ENCODE measurements at places on chromosomes 6 and 20. TPM values are rescaled to one million over a fixed set of nuclear protein-coding genes. Genes with fewer than 3 reads are reported as not detected.
A peak's percentile ranks its signal among the peaks of the same experiment; 100 is the strongest.

DNA sequence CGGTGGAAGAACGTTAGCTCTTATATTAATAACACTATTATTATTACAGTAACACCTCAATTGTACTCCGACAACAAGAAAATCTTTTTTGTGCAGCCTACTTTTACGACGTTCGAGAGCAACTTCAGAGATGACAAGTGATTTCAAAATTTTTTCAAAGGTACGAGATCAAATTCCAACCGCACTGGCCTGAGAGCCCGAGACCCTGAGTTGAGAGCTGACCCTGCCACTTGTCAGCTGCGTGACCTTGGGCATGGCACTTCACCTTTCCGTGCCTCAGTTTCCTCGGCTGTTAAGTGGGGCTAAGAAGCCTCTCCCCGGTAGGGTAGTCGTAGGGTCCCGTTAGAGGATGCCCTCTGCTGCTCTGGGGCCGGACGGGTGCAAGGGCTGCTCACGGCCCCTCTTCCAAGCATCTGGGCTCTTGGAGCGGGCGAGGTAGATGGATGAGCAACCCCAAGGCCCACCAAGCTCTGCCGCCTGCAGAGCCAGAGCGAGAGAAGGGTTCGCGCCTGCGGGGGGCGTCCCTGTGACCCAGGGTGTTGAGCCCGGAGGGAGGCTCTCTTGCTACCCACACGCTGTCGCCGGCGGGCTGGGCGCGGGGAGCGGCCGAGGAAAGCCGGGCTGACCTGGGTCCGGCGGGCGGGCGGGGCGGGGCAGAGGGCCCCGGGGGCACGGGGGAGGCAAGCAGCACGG, 510 bp downstream of the NDRG3 start:
- no peak for DNase-seq

DNA sequence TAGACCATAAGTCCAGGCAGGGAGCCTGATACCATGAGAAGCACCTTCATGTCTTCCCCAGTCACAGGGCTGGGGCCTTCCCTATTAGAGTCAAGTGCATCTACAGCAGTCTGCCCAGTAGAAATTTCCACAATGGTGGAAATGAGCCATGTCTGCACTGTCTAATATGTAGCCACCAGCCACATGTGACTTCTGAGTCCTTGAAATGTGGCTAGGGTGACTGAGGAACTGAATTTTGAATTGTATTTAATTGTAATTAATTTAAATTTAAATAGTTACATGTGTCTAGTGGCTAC, 300.2 kb downstream of the CLIC5 start:
- no peak for DNase-seq

GRCh38 chr6:1739220-1739619, 129.5 kb downstream of the FOXC1 start:
- no peak for DNase-seq

DNA sequence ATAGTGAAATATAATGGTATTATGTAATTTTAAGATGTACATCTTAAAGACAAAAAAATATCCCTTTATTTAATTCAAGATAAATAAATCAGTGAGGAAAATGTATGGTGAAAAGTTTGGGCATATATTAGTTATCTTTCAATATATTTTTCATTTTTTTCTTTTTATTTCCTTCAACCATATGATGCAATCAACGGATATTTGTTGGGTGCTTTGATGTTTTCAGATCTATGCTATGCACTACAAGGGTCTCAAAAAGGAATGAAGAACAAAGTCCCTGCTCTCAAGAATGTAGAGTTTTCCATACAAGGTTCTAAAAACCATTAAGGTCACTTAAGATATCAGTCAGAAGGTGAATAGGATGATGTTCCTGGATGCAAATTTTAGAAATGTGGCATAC, 258.0 kb downstream of the KHDC1L start:
- DNase-seq: no peak

Gene SLPI
- 9.1 TPM for total RNA-seq

DNA sequence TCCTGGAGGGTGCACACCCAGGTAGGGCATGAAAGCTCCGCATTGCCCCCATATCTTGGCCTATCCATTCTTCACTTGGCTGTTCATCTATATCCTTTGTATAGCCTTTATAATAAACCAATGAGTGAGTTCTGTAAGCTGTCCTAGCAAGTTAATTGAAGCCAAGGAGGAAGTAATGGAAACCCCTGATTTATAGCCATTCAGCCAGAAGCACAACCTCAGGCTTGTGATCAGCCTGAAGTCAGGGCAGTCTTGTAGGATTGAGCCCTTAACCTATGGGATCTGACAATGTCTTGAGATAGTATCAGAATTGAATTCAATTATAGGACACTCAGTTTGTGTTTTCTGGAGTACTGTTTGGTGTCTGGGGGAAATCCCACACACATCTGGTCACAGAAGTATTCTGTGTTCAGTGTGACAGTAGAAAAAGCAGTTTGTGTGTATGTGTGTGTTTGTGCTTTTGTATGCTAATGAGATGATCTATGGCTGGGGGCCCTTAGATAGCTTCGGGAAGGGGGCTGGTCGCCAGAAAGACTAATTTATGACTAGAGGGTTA, 5.7 kb downstream of the NT5E start:
- DNase-seq: no peak

DNA sequence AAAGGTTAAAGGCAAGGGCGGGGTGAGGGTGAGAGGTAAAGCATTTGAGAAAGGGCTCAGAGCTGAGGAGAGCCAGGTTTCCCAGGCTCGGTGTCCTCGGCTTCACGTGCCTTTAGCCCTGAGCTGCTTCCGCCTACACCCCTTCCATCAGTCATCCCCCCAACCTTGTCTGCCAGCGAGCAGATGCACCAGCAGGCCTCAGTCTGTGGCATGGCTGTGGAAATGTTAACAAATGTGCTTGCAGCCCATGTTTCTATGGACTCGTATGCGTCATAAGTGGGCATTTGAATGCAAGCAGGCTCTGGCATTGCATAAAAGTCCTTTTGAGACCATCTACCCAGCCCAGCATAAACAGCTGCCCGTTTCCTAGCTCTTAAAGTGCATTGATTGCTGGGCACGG, 88.8 kb downstream of the SYNJ2 start:
- DNase-seq: no peak

GRCh38 chr6:75550544-75551167, 51.0 kb upstream of the SENP6 start:
- no peak for DNase-seq

DNA sequence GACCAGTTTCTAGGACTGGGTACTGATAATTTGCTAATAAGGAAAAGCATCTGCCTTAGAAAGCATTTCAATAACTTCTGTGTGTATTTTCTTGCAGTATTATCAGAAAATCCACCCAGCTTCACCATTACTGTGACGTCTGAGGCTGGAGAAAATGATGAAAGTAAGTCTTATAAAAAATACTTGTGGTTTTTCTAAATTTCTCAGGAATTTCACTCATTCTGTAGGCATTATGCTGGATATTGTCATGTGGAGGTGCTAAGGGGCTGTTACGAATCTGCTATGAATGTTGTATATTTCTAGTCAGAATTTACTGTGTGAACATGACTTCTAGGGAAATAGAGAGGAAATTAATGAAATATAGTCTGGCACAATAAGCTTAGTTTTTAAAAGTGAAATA, 8.9 kb downstream of the RWDD1 start:
- no peak for DNase-seq

Gene RGS17
- total RNA-seq: 1.3 TPM

- no peak for DNase-seq
These were observed 115.3 kb downstream of the AHI1 start for GRCh38 chr6:135382182-135382628.

DNA sequence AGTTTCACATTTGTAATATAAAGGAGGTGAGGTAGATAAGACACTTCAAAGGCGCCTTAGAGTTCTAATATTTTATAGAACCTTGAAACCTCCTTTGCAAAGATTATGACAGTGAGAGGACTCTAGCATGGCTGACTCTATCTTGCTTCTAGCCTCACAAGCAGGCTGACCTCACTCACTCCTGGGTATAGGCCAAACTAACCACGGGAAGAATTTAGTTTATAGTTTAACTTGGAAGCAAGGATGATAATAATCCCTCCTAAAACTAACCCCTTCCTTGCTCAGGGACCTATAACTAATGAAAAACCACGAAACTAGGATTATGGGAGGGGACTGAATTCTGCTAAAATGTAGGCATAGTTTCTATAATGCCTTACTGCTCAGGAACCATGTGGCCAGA, 84.3 kb downstream of the FILIP1 start:
- DNase-seq: no peak

DNA sequence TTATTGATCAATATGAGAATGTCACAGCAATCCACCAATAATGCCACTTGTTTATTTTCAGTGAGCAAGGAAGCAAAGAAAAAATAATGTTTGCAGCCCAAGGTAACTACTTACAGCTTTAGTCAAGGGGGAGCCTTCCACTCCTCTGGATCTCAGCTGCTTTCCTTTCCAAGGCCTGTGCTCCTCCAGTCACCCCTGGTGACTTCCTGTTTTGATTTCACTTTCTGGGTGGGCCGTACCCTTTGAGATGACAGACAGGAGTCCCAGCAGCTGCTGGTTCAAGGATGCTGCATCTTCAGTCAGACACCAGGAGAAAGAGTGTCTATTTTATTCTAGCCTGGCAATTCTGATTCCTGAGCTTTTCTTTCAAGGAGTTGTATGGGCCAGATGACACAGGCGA, 5.6 kb upstream of the VNN2 start:
- no peak for DNase-seq

GRCh38 chr6:27872642-27873020, 39.6 kb downstream of the OR2B2 start:
- DNase-seq: no peak

- peak; percentile 15 for DNase-seq
These were observed 4.7 kb upstream of the CENPW start for GRCh38 chr6:126335210-126335609.

Gene OLIG3
- total RNA-seq: not detected

- DNase-seq: peak; percentile 97
These were observed 10.1 kb upstream of the SULF2 start for GRCh38 chr20:47795214-47795907.

GRCh38 chr6:152387091-152387490, 250.1 kb downstream of the SYNE1 start:
- DNase-seq: no peak

- DNase-seq: no peak
These were observed 1666.3 kb downstream of the HACE1 start for GRCh38 chr6:103193413-103193812.

Measured in HT-29 (cell line).